ENCODE measurements at places on chromosomes 6 and 20. TPM values are rescaled to one million over a fixed set of nuclear protein-coding genes. Genes with fewer than 3 reads are reported as not detected.

DNA sequence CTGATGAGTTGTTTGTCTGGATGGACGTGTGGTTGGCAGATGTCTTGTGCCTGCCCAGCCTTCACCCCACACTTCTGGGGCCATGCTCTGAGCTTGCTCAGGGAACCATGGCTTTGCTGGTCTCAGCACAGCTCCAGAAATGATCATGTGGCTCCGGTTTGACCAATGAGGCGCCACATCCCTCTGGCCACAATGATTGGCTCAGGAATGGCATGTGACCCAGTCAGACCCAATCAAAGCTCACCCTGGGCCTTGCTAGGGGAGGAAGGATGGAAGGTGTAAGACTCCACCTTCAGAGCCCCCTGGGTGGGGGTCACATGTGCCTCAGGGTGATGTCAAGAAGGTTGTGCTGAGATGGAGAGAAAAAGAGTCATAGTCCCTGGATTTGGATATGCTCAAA lies 281.6 kb upstream of the SULF2 start:
- DNase-seq: no peak

Gene ANKRD6
- 3.2 TPM for total RNA-seq

DNA sequence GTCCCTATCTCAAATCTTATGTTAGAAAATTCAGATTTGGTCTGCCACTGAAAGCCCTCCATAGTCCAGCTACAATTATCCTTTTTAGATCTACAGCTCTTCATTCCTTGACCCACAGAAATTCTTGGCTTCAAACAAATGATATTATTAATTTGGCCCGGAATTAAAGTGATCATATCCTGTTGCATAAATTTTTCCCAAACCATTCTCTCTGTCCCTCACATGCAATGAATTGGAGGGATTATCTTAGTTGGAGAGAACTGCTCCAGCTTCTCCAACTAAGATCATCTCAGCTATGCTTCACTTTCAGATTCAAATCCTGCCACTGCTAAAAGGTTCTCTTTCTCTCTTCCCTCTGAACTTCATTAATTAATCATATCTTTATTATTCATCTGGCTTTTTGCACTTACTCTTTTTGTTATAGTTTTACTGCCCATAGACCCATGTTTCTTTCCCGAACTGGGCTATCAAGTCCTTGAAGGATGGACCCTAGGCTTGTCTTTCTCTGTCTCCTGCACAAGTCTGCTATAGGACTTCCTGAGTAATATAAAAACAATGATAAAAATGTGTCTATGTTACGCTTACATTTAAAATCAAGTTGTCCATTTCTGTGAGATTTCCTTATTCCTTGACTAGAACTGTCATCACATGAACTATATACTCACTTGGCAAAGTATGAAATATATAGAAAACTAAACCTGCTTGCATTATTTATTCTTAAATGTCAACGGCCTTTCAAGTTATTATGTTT lies 493.9 kb upstream of the MARCKS start:
- no peak for DNase-seq

DNA sequence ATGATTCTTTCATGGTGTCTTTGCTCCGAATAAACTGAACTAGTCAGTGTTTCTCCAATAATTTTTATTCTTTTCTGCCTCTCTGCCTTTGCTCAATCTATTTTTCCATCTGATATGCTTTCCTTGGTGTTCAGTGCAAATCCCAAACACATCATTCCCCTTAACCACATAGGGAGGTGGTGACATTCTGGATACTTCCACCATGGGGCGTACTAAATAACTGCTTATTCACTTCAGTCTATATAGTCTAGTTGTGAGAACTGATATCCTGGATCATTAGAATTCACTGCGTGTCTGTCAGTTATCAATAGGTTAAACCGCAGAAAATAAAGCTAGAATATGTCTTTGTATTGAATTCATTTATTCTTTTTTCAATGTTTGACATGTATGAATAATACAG lies 83.1 kb downstream of the KCNQ5 start:
- no peak for DNase-seq

Gene RIMS1
- 6.7 TPM for total RNA-seq

Gene CRIP3
- not detected for total RNA-seq

- no peak for DNase-seq
These were observed 4.9 kb upstream of the GRM4 start for GRCh38 chr6:34150766-34151165.

Gene GABRR2
- not detected for total RNA-seq

DNA sequence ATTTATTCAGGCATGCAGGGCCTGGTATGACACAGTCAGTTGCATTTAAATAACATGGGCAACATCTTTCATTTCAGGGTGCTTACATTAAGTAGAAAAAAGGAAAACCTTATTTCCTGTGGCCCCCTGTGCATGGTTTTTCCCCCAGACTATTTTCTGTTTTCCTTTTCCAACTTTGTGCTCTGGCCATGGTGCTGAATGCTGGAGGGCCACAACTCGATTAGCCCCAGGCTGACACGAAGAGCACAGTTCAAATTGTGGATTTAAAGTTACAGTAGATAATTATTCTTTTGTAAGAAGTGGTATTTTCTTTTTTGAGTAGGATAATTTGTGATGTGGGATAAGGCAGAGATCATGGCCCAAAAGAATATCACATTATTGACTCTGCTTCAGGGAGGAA lies 332.0 kb downstream of the HAO1 start:
- no peak for DNase-seq

Measured in H4 (cell line).